Activated CD8-positive, alpha-beta memory T cell treated with anti-CD3 and anti-CD28 coated beads for 4 hours (primary cell): ENCODE measurements at places on chromosomes 16 and 17.

- no peak for DNase-seq
Measured at GRCh38 chr16:7381671-7382070, 49.0 kb downstream of the RBFOX1 start.

DNA sequence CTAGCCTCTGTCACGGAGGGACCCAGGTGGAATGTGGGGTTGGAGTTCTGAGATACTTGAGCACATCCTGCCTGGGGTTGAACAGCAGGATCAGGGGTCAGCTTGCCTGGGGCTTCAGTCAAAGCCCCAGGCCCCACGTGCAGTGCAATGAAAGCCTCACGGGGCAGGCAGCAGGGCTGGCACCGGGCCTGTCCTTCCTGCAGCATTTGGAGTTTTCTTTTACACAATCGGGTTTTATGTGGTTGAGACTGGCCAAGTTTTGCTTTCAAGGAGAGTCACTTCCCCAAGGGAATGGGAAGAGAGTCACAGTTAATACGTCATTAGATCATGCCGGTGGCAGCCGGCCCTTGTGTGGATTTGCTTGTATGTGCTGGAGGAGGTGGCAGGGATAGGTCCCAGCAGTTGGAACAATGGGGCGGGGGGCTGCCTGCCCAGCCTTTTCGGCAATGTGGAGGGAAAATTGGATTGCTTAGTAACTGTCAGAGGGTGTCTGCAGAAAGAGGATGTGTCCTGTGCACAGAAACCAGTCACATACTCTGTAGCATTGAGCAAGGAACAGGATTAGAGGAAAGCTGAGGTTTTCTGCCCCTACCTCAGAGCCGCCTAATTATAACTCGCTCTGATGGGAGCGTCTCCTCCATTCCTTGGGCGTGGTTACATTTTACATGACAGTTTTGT lies 4.5 kb downstream of the RMI2 start:
- no peak for DNase-seq

- no peak for DNase-seq
Measured at GRCh38 chr16:84830765-84831384, 11.1 kb downstream of the CRISPLD2 start.

- DNase-seq: no peak
Measured at GRCh38 chr17:60416368-60416925, 5.8 kb upstream of the CHCT1 start.

GRCh38 chr17:70888324-70888723 lies 719.0 kb downstream of the KCNJ2 start:
- no peak for DNase-seq

DNA sequence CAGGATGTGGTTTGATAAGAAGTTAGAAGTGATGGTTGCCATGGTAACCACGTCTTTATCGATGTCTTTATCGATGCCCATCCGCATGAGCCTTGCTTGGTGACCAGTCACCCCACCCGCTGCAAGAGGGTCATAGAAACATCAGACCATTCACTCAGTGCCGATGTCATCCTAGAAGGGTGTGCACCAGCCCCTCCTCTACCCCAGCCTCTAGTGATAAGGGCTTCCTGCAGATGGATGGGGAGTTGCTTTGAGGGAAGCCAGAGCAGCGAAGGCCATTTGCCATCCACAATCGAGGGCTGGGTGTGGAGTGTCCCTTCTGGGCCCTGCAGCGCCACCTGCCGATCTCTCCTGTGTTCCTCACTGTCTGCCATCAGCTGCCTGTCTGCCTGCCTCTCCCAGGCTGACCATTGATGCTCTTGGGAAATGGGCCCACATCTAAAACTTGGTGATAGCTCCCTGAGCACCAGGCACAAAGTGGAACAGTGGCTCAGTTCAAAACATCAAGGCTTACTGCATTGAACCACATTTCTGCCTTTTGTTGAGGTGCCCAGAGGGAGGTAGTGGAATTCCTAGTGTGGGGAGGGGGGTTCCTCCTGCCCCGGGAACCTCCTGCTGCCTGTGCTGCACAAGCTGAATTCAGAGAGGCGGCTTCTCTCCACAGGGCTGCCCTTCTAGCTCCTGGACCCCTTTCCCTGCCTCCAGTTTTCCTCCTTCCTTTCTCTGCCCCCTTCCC lies 8.9 kb downstream of the CALB2 start:
- no peak for DNase-seq

DNA sequence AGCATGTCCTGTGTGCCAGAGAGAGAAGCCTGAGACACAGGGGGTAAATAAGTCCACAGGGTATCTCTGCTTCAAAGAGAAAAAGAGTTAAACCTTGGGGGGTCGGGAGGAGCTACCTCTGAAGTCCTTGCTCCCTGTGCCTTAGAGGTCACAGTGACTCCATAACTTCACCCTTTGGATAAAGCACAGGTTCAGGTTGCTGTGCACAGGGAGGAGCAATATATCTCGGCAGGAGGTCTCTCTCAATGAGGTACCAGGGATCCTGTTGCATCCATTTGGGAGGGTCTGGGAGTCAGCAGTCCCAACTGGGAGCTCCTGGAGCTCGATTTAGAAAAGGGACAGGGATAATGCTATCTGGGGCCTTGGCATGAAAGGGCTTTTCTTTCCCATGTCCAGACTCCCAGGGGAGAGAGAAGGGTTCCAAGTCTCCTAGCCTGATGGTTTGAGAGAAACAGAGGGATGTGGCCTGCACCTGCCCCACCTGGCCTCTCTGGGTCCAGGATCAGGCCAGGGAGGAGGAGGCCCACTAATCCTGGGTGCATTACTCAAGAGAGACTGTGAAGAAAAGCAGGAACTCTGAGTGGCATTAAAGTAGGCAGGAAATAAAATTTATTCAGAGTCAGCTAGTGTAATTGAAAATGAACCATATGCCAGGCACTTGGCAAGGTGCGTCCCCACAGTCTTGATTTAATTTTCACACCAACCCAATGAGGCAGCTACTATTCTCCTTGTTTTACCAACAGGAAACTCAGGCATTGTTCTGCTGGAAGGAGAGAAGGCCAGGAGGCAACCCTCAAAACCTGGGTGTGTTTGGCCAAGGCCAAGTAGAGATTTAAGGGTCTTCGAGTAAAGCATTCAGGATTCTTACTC lies 40.7 kb downstream of the CUEDC1 start:
- DNase-seq: no peak

GRCh38 chr17:28500712-28501379 lies 5.3 kb upstream of the FOXN1 start:
- no peak for DNase-seq

DNA sequence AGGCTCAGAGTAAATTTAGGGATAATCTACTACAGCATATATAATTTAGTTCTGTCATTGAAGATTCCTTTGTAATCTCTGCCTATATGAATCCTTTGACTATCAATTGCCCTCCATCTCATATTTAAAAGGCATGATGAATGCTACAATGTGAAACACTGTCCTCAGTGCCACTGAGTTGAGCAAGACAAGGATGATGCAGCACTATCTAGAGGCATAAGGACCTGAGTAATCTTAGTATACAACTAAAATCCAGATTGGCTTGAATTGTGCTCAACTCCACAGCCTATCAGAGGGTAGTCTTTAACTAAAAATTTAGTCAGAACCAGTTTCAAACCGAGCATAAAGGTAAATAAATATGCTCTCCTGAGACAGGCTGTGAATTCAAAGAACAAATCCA lies 11.6 kb upstream of the STRADA start:
- no peak for DNase-seq
